ENCODE measurements at places on chromosomes 2 and 18.

DNA sequence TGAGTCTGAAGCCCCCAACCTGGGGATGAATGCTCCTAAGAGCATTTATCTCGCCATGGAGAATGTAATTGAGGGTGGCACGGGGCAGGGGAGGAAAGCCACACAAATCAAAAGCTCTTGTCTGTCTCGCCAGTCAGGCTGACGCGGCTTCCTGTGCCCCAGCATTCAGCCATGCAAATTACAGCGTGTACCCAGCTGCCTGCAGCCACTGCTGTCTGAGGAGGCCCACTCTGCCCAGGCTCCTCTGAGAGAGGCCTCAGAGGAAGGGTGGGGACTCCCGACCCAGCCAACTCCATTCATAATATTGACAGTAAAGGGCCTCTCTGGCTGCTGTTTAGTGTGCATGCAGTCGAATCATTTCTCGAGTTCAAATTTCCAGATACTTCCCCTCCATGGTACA, 22.0 kb downstream of the SMAD7 start:
- peak; percentile 79 for DNase-seq

DNA sequence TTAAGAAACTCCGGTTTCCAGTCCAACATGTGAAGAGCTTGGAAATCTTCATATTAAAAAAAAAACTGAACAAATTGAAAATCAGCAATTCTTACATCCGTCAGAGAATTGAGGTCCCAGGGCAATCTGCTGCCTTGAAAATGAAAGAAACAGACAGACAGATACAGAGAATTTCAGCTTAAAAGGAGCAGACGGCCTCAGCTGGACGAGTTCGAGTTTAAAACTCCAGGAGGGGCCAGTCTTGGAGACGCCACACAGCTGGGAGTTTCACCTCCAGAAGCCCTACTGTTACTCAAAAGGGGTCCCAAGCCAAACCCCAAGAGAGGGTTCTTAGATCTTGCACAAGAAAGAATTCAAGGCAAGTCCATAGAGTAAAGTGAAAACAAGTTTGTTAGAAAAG, 226.5 kb upstream of the ARL4C start:
- no peak for DNase-seq

DNA sequence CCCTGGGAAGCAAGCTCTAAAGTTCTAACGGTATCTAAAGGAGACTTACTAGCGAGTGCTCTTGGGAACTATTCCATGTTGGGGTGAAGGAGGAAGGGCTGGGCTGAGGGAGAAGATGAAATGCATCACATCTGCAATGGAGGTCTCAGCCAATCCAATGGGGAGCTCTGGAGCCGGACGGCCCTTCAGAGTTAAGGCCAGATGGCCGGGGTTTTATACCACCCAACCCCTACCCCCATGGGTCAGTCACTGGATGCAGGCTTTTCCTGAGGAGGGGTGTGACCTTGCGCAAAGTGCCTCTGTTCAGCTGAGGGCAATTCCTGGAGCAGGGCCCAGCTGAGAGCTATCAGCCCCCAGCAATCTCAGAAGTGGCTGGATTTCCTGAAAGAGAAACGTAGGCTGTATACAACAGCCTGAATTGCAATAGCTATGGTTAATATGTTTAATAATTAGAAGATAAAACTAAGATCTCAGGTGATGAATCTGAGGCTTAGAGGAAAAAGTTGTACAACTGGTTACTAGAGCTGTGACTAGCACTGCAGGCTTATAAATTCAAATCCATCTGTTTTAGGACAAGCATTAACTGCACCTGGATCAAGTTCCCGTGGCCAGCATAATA, 21.6 kb downstream of the EIPR1 start:
- no peak for DNase-seq

DNA sequence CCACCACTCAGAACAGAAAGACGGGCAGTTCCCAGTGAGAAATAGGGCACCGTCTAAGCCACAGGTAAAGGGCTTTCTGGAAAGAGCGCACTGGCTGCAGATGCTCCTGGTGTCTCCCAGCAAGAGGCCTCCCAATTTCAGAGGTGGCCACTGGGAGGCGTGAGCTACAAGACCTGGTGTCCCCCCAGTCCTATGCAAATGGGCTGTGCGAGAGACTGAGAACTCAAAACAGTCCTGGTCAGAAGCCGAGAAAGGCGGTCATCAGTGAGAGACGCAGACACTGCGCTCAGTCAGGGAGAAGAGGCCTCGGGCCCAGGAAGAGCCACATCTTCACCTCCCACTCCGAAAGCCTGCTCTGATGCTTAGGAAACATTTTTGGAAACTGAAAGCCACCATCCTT, 179.5 kb downstream of the EIPR1 start:
- peak; percentile 39 for DNase-seq

- DNase-seq = no peak
Observed at GRCh38 chr2:214139630-214140284, 271.1 kb upstream of the VWC2L start.

GRCh38 chr2:160813506-160813858, 319.9 kb upstream of the RBMS1 start:
- no peak for DNase-seq

GRCh38 chr18:9870431-9871008, 15.3 kb upstream of the TXNDC2 start:
- no peak for DNase-seq

GRCh38 chr2:113167962-113168340, 5.8 kb upstream of the PSD4 start:
- no peak for DNase-seq

DNA sequence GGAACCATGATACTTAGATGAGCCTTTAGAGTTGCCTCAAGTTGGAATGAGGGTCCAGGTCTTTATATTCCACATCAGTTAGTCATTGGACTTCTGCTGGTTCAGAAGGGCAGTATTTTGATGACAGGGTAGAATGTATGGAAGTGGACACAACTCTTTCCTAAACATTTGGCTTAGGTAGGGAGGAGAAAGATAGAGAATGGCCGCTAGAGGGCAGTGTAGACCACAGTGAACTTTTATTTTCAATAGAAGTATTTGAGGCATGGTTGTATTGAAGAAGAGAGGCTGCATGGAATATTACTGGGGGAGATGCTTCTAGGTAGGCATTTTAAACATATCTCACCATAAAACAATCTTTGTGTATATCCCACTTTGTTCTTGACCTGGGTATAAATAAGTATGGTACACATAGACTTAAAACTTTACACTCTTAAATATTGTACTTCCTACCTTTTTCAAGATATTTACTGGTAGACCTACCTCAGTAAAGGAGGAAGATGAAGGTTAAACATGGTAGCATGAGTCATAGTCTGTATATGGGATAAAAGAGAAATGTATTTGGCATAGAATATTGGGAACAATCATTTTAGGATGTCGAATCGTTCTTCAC, 497.6 kb upstream of the FAM98A start:
- DNase-seq = peak; percentile 44

DNA sequence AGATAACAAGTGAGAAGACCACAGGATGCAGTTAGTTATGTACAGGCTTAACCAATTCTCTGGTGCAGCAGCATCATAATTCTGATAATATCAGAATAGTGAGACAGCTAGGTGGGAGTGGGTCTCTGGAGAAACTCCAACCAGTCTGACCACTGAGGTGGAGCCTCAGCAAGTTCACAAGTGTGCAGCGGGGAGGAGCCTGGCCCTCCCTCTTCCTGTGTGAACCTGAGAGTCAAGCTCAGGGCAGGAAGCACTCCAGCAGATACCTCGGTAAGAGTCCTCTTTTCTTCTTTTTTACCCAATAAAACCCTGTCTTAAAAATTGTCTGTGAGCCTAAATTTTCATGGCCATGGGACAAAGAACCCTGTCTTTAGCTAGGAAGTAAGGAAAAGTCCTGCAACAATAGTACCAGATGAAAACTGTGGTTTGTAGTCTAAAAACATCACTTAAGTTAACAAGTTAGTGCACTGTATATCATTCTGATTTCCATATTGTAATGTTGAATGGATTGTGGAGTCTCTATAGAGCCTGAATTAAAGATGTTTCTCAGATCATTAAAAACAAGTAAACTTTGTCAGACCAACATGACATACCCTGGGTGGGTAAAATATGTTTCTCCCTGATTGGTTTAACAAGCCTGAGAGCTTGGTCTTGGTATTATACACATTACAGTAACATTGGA, 370.8 kb downstream of the TMEM182 start:
- DNase-seq = no peak

GRCh38 chr2:220057391-220057790, 430.0 kb downstream of the SLC4A3 start:
- DNase-seq = no peak

- DNase-seq = peak; percentile 41
Observed at GRCh38 chr2:239598011-239598731, 197.4 kb upstream of the HDAC4 start.

DNA sequence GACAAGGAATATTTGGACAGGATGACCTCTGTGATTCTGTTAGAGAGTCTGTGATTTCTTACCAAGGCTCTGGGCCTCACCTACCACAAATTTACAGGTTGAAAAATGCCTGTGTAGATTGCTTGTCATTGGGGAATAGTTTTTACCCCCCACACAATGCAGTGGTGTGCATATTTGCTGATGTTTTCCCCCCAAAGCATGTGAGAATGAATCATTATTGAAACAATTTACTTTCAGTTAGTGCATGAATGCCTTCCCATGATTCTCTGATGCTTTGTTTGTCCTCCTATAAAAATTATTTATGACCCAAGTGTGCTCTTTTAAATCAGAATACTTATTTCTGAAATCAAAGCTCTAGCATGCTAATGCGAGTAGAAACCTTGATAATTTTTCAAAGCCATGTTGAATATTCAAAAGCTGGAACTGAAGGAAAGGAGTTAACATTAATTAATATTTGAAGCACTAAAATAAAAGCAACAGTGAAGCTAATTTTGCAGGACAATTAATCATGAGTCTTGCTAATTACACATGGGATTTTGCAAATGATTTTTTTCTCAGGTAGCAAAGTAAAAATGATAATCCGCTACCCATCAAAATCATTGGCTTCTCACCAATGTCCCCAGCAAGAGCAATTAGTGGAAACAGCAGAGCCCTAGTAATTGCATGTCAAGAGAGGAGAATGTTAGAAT, 361.2 kb upstream of the HNRNPA3 start:
- no peak for DNase-seq

DNA sequence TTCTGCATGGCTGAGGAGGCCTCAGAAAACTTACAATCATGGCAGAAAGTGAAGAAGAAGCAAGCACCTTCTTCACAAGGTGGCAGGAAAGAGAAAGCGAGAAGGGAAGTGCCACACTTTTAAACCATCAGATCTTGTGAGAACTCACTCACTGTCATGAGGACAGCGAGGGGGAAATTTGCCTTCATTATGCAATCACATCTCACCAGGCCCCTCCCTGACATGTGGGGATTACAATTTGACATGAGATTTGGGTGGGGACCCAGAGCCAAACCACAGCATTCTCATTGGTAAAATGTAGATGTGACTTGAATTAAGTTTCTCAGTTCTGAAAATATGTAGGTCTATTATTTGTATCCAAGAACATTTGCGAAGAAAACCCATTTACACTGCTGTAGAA, 854.8 kb downstream of the EPHA4 start:
- DNase-seq = no peak

GRCh38 chr2:228983700-228984099, 287.4 kb downstream of the PID1 start:
- no peak for DNase-seq

- DNase-seq = no peak
Observed at GRCh38 chr2:197399887-197400540, 34.8 kb downstream of the SF3B1 start.

GRCh38 chr2:130875935-130876334, 39.2 kb downstream of the ARHGEF4 start:
- no peak for DNase-seq

- DNase-seq = peak; percentile 77
Observed at GRCh38 chr2:70789304-70790135, 923 bp downstream of the FIGLA start.

DNA sequence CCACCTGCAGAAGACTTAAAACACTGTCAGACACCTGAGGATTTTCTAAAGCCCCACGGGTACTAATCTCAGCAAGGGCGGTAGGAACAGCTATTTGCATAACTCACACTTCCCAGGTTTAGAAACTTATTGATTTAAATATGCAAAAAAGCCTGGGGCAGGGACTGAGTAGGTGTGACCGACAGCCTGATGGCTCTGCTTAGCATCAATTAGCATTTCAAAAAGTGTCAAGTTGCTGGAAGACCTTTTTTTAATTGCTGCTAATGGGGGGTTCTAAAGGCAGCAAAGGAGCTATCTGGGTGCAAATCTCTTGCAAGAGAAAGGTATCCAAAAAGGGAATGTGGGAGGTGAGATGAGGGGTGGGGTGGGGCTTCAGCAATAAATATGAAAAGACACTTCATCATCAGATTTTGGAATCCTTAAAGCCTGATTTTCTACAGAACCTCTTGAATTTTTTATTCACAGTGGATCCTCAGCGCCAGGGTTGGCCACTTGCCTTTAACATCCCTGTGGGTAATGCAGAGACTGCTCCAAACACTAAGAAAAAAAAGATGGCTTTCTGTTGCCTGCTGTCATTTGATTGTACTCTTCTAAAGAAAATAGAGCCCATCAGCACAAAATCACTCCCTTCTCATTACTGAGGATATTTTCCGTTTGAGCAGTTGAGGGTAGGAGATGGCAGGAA, 121.1 kb upstream of the RMP24 start:
- no peak for DNase-seq

DNA sequence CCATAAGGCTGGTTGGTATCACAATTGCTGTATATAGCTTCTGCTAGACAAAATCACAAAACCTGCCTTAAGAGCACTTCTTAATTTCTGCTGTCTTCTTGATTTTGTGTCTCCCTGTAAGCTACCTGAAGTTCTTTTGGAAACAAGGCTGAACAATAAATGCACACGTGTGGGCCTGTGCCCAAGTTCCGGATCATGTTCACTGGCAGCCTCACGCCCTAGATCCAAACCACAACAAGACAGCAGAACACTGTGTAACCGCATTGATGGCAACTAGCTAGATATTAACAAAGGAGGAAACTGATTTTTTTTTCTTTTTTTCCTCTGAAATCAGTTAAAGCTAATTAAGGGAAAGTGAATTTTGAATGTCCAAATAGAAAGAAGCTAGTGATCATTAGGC, 81.5 kb upstream of the LYPD6B start:
- DNase-seq = no peak

- DNase-seq = no peak
Observed at GRCh38 chr18:10748641-10749040, 222.8 kb downstream of the NAPG start.

DNA sequence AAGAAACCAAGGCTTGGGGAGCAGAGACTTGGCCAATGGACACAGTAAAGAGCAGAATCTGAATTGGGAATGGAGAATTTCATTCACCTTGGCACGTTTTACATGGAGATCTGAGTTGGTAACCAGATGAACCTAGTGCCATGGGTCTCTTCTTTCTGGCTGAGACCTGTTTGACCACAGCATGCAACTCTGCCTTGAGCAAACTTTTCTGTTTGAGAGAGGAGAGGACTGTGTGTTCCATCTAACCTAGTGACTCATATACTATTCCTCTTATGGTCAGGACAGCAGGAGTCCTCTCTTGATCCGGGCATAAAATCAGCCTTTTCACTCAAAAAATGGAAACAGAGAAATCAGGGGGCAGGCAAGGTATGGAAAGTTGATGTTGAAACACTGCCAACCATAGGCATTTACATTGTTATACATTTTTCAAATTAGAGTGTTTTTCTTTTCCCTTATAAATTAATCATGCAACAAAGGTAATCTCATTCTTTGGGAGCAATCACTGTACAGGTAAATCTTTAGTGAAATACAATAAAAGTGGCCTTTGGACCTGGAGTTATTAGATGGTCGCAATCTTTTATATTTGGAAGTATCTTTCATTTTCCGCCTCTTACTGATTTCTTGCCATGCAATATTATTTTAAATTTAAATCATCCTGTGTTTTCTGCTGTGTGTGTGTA, 86.7 kb downstream of the NRP2 start:
- no peak for DNase-seq
